DND-41 (cell line): ENCODE measurements at places on chromosomes 12 and 14.

GRCh38 chr12:132525833-132526455 is 36.0 kb downstream of the FBRSL1 start:
- H3K4me1 ChIP-seq, result no peaks in the 10 kb centered on the region
- H3K4me3 ChIP-seq, result no peak overlapping the region
- H3K27ac ChIP-seq, result no peak overlapping the region
- no peaks in the 10 kb centered on the region for H3K27me3 ChIP-seq
- DNase-seq, result no peak
- no peaks in the 10 kb centered on the region; the same call in 1 of the 2 replicates for H3K36me3 ChIP-seq

GRCh38 chr14:65134651-65135579 is 32.6 kb upstream of the MAX start:
- peak; percentile 75 for DNase-seq
- H3K4me1 ChIP-seq, result peaks cover 8% of the 10 kb centered on the region
- no peak overlapping the region for H3K4me3 ChIP-seq
- H3K27me3 ChIP-seq, result no peaks in the 10 kb centered on the region
- no peaks in the 10 kb centered on the region for H3K36me3 ChIP-seq
- H3K27ac ChIP-seq, result peak overlapping the region; percentile 46; the same call in 1 of the 2 replicates

- peaks cover 78% of the 10 kb centered on the region for H3K4me1 ChIP-seq
- no peaks in the 10 kb centered on the region for H3K27me3 ChIP-seq
- peak; percentile 81 for DNase-seq
- H3K36me3 ChIP-seq, result no peaks in the 10 kb centered on the region
- peak overlapping the region; percentile 86 for H3K27ac ChIP-seq
Measured at GRCh38 chr14:98138666-98139065, 1133.3 kb downstream of the BCL11B start.

GRCh38 chr12:26125400-26126339 is 833 bp upstream of the BHLHE41 start:
- peaks cover 97% of the 10 kb centered on the region for H3K27me3 ChIP-seq
- H3K4me3 ChIP-seq, result peak overlapping the region; percentile 57
- no peaks in the 10 kb centered on the region for H3K36me3 ChIP-seq
- no peak overlapping the region for H3K27ac ChIP-seq

- DNase-seq, result no peak
- no peaks in the 10 kb centered on the region for H3K4me1 ChIP-seq
- H3K36me3 ChIP-seq, result no peaks in the 10 kb centered on the region
- no peak overlapping the region for H3K27ac ChIP-seq
- no peak overlapping the region for H3K4me3 ChIP-seq
Measured at GRCh38 chr14:94317259-94317658, 5.9 kb downstream of the SERPINA6 start.

DNA sequence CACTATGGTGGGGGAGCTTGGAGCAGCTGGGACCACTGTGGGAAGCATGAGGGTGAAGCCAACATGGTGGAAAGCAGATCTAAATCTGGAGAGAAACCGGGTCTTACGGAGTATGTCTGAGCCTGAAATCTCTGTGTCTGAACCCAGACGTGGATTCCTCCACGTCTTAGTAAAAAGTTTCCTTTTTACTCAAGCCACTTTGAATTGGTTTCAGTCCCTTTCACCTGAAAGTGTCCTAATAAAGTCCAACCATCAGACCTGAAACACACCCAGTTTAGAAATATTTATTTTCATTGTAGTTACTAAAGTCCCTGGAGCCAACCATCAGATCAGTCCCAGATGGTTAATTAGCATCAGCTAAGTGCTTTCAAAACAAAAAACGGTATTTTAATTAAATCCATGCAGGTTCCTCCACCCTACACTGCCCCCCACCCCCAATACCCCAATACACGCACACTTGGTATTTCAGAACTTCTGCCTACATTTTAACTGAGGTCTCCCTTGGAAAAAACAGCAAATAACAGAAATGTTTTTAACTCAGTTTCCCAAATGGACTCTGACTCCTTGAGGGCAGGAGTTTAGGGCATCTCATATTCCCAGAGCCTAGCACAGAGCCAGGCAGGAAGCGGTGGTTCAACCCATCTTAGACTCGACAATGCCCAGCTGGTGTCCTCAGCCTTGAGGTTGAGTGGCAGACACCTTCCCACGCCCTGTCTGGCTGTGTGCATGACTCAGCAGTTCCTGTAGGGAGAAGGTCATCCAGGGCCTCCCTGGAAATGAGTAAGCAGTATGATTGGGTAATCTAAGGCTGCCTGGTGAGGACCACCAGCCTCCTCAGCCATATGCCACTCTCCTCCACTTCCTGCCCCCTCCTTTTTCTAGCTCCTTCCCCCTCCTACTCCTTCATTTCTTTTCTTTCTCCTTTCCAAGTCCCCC is 175.8 kb downstream of the TTC8 start:
- H3K4me1 ChIP-seq, result peaks cover 7% of the 10 kb centered on the region; the same call in 1 of the 2 replicates
- H3K4me3 ChIP-seq, result no peak overlapping the region
- no peaks in the 10 kb centered on the region for H3K27me3 ChIP-seq
- no peak overlapping the region for H3K27ac ChIP-seq
- H3K36me3 ChIP-seq, result no peaks in the 10 kb centered on the region
- DNase-seq, result peak; percentile 39

DNA sequence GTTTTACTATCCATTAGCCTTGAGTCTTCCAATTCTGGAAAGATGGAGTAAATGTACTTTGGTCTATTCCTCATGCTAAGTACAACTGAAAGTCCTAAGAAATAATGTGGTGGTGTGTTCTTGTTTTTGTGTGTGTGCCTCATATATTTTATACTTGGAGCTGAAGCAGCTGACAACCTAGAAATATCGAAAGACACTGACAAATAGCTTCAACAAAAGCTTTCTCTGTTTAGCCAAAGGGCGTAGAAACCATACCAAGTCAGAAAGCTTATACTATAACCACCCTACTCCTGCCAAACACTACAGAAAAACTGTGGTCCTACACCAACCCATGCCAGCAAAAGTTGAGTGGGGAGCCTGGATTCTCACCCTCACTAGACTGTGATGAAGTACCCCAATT is 188.4 kb downstream of the GPHN start:
- no peak overlapping the region for H3K4me3 ChIP-seq
- no peak overlapping the region for H3K27ac ChIP-seq

DNA sequence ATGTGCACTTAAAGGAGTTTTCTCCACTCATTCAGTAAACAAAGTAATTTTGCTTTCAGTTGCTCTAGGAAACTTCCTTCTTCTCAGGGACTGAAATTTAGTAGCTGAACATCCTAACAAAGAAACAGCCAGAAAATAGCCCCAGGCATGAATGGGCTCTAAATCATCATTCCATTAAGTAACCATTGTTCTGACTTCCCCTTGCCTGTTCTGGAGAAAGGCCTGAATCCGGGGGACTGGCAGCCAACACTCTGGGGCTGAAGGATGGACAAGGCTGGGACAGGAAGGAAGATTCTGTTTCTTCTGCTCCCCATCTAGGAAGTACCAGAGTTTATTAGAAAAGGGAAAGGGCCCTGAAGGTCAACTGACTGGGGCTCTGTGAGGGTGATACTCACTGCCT is 104.5 kb downstream of the ESRRB start:
- H3K27ac ChIP-seq, result no peak overlapping the region
- no peaks in the 10 kb centered on the region for H3K36me3 ChIP-seq
- DNase-seq, result no peak
- H3K4me3 ChIP-seq, result no peak overlapping the region

- H3K4me3 ChIP-seq, result no peak overlapping the region
- no peaks in the 10 kb centered on the region for H3K27me3 ChIP-seq
- no peaks in the 10 kb centered on the region for H3K36me3 ChIP-seq
- H3K4me1 ChIP-seq, result no peaks in the 10 kb centered on the region
Measured at GRCh38 chr12:78938341-78939084, 73.9 kb downstream of the SYT1 start.

DNA sequence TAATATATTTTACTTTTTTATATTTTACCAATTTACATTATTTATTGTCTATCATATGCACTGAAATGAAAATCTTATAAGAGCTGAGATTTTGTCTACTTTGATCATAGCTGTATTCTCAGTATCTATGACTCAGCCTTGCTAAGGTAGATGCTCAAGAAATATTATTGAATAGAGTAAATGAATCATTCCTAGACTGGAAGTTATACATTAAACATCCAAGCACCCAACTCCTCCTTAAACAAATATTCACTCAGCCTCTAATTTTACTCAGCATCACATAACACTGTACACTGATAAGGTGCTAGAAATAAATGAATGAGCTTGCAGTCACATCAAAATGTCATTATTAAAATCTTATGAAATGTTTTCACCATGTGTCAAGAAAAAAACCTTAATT is 1424.9 kb downstream of the LRFN5 start:
- DNase-seq, result no peak
- H3K36me3 ChIP-seq, result no peaks in the 10 kb centered on the region
- no peaks in the 10 kb centered on the region for H3K4me1 ChIP-seq
- H3K27ac ChIP-seq, result no peak overlapping the region
- H3K27me3 ChIP-seq, result no peaks in the 10 kb centered on the region

DNA sequence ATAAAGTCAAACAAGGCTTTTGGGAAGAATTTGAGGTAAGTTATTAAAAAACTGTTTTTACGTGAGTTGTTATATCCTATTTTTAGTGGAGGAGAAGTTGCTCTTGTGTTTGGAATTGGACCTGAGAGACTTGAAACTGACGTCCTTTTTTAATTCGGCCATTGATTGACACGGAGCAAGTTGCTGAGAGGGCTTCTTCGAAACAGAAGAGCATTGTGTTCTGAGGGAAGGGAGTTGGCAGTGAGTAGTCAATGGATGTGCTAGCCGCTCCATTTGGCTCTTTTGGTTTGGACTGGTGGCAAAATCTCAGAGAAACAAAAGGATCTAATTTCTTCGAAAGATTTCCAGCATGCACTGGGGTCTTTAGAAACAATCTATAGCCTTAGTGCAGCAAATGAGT is 37.3 kb downstream of the PTPN11 start:
- no peaks in the 10 kb centered on the region for H3K4me1 ChIP-seq
- no peak overlapping the region for H3K4me3 ChIP-seq
- no peak overlapping the region for H3K27ac ChIP-seq
- no peaks in the 10 kb centered on the region for H3K27me3 ChIP-seq
- H3K36me3 ChIP-seq, result peaks cover 72% of the 10 kb centered on the region
- DNase-seq, result no peak

- no peaks in the 10 kb centered on the region for H3K4me1 ChIP-seq
- DNase-seq, result no peak
- H3K27ac ChIP-seq, result no peak overlapping the region
- H3K27me3 ChIP-seq, result no peaks in the 10 kb centered on the region
Measured at GRCh38 chr12:124510301-124510970, 57.0 kb downstream of the NCOR2 start.

- peaks cover 23% of the 10 kb centered on the region for H3K4me1 ChIP-seq
- no peak for DNase-seq
- no peaks in the 10 kb centered on the region for H3K36me3 ChIP-seq
- no peaks in the 10 kb centered on the region for H3K27me3 ChIP-seq
- no peak overlapping the region for H3K27ac ChIP-seq
- H3K4me3 ChIP-seq, result no peak overlapping the region
Measured at GRCh38 chr14:104680056-104680805, 9.2 kb upstream of the INF2 start.

DNA sequence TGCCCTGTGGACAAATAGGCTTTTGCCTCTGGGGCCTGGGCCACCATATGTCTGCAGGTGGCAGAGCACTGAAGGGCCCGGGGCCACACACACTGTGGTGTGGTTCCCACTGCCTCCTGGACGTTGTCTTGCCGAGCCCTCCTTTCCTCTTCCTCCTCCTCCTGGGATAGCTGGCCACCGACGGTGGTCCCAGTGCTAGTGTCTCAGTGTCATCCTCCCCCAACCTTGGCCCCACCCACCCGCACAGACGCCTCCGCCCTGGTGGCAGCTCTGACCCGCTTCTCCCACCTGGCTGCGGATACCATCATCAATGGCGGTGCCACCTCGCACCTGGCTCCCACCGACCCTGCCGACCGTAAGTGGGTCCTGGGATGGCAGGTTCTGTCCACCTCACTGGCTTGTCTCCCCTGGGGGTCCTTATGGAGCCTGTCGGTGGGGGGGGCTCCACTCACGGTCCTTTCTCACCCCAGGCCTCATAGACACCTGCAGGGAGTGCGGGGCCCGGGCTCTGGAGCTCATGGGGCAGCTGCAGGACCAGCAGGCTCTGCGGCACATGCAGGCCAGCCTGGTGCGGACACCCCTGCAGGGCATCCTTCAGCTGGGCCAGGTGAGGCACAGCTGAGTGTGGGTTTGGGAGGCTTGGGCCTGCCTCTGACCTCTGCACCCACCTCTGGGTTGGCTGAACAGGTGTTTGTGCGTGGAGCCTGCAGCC is 23.5 kb downstream of the HIP1R start:
- DNase-seq, result no peak
- H3K27ac ChIP-seq, result no peak overlapping the region
- H3K4me3 ChIP-seq, result no peak overlapping the region
- H3K27me3 ChIP-seq, result no peaks in the 10 kb centered on the region
- H3K36me3 ChIP-seq, result peaks cover 39% of the 10 kb centered on the region

DNA sequence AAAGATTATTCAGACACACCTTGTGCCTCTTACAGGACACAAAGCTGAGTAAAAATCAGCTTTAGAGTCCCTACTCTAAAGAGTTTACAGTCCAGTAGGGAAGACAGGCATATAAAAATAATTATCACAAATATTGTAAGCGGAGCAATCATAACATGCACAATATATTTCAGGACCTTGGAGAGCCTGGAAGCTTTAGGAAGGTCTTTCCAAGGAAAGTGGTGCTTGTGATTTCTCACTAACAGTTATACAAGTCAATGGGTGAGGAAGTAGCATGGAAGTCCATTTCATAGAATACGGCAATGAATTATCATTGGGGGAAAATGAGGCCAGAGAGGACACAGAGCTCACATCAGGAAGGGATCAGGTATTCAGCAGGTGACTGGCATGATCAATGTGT is 268.3 kb downstream of the C12orf50 start:
- no peaks in the 10 kb centered on the region for H3K36me3 ChIP-seq
- no peaks in the 10 kb centered on the region for H3K4me1 ChIP-seq
- H3K4me3 ChIP-seq, result no peak overlapping the region
- no peak overlapping the region for H3K27ac ChIP-seq
- DNase-seq, result no peak
- no peaks in the 10 kb centered on the region for H3K27me3 ChIP-seq

DNA sequence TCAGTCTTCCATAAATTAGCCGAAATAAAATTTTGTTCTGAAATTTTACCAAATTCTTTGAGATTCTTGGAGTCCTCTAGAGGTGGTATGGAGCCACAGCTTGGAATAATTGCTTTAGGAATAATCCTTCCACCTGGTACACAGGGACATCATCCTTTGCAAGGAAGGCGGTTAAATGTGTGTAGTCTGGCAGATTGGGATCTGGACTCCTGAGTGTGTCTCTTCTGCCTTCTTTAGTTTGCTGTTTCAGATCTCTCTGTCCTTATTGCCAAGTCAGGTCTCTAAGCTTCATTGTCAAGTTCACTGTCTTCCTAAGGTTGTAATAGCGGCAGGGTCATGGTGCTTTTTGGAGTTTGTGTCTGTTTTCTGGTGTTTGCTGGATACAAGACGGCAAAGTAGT is 393.9 kb upstream of the RGS6 start:
- no peak overlapping the region for H3K27ac ChIP-seq
- no peak overlapping the region for H3K4me3 ChIP-seq
- DNase-seq, result no peak
- no peaks in the 10 kb centered on the region for H3K36me3 ChIP-seq

DNA sequence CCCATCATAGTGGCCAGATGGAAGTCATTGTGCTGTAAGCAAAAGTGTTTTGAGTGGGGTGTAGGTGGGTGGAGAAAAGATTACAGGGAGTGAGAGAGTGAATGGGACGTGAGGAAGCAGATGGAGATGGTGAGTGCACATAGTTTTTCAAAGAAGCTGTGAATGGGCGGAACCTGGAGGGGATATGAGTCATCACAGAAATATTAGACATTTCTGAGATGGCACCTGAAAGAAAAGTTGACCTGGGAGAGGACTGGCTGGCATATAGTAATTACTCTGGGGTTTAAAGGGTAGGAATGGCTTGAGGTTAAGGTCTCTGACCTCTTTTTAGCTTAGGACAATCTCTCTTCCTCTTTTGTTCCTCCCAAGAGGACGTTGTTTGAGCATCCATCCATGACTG is 50.5 kb downstream of the ANO4 start:
- H3K27ac ChIP-seq, result no peak overlapping the region
- H3K36me3 ChIP-seq, result no peaks in the 10 kb centered on the region
- H3K4me1 ChIP-seq, result no peaks in the 10 kb centered on the region
- no peak overlapping the region for H3K4me3 ChIP-seq
